Esophagus squamous epithelium (tissue), 5 donors: ENCODE measurements at places on chromosomes 12 and 14.

- no peak for DNase-seq
These were observed at the start of gene DLK1 for GRCh38 chr14:100726550-100727085. Gene DLK1, plus strand, starts transcription at chr14:100726892. Its CDS starts 177 bp downstream, at chr14:100727069.

- no peak for DNase-seq
These were observed 326.5 kb upstream of the TBX3 start for GRCh38 chr12:115010324-115010995.

GRCh38 chr12:75815756-75816155 lies 215.8 kb downstream of the PHLDA1 start:
- DNase-seq, result no peak

GRCh38 chr14:34985740-34986139 lies 2.9 kb downstream of the SRP54 start:
- DNase-seq, result no peak

DNA sequence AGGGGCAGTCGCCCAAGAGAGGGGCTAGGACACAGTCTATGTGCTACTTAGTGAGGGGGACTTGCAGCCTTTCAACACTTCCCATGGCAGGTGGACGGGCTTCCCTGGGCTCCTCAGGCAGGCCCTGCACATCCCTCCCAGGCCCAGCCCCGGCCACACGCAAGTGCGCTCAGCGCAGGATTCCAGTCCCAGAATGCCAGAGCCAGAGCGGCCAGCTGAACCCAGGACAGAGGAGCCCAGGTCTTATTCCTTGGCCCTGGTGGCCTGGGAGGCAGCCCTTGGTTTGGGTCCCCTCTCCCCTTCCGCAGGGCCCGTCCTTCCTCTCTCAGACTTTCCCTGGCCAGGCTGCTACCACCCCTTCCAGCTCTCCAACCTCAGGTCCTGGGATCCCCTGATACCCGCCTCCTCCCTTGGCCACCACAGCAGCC lies 12.0 kb downstream of the DLK1 start:
- no peak for DNase-seq

DNA sequence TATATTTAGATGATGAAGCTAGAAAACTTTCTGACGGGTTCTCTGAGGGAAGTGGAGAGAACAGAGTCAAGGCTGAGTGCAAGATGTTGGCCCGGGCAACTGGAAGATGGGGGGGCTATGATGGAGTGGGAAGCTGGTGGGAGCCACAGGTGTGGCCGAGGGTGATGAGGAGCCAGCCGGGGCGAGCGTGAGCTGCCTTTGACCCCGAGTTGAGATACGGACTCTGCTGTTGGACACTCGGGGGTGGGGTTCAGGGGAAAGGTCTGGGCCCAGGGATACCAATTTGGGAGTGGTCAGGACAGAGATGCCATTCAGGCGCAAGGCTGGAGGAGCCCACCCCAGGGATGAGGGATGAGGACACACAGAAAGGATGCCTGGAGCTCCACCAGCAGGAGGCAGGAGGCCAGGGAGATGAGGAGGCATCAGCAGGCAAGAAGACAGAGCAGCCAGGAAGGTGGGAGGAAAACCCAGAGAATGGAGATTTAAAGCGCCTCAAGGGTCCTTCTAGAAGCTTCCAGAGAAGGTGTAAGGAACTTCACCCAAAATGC lies 9.0 kb downstream of the SCARB1 start:
- DNase-seq, result no peak
